ENCODE measurements at places on chromosomes 16 and 17.

DNA sequence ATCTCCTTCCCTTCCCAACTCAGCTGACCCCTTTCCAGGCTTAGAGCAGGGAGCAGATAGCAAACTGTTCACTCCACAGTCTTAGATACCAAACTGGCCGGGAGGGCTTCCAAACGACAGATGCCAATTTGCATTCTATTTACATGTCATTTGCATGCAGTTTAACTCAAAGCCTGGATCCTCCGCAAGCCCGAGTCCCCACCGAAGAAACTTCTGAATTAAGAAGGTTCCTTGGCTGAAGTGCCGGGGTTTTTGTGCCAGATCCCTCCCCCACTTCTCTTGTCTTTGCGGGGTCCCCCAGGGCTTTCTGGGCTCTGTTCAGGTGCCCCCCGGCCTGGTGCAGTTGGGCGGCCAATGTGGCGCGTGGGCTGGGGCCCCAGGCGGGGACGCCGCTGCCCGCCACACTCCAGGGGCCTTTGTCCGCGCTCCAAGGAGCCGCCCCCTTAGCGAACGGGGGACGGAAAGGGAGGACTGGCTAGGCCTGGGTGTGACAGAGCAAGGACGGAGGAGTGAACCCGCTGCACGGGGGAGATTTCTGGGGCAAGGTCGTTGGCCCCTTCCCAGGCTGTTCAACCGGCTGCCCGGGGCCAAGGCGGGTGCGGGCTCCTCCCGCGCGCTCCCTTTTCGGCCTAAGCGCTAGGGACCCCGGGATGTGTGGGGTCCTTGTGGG, 1.2 kb downstream of the GPRC5B start:
- no peaks in the 10 kb centered on the region for H3K36me3 ChIP-seq
- no peak for DNase-seq
- H3K4me3 ChIP-seq: peak overlapping the region; percentile 18
- peaks cover 38% of the 10 kb centered on the region for H3K4me1 ChIP-seq
- H3K27ac ChIP-seq: no peak overlapping the region

DNA sequence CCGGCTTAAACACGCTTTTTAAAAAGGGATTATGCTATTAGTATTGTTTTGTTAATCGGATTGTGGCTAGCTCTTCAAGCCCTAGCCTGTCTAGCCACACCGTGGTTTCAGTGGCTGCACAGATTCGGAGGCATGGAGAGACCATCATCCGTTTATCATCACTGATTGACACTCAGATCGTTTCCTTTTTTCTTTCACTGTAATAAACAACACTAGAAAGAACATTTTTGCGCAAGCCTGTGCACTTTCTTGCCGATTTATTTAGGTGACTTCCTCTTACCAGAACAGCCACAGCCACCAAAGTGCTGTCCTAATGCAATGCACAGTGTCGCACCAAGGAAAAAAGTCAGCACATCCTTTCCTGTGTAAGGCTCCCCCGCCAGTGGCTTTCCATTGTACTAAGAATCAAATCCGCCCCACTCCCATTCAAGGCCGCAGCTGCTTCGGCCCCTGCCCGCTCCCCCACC, 78.2 kb downstream of the CRISPLD2 start:
- peak; percentile 71 for DNase-seq
- H3K27me3 ChIP-seq: no peaks in the 10 kb centered on the region
- H3K4me3 ChIP-seq: no peak overlapping the region
- H3K36me3 ChIP-seq: no peaks in the 10 kb centered on the region
- H3K27ac ChIP-seq: peak overlapping the region; percentile 95
- peaks cover 54% of the 10 kb centered on the region for H3K4me1 ChIP-seq

DNA sequence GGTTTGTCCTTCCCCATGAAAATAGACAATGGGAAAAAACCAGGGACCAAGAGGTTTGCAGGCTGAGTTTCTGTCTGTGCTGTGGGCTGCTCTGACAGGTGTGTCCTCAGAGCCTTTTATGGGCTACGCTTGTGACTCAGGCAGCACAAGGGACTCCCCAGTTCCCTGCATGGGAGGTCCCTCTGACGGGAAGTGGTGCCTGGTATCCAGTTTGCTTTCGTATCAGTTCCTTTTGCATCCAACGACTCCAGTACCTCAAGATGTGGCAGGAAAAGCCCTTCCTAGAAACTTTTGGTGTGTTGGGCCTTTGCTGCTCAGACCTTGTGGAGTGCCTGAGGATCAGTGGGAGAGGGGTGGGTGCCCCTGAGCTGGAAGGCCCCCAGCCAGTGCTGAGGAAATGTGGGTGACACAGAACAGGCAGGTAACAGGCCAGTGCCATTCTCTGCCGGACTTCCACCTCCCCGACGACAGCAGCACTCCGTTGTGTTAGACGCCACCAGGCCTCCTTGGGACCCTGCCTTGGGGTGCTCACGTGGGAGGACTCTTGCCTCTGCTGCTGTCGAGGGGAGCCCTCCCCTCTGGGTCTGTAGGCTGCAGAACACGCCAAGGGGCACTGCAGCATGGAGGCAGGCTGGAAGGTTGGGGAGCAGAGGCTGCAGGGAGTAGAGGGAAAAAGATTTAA, 38.4 kb upstream of the IRF8 start:
- no peaks in the 10 kb centered on the region for H3K36me3 ChIP-seq
- no peaks in the 10 kb centered on the region for H3K27me3 ChIP-seq
- DNase-seq: peak; percentile 70
- H3K4me3 ChIP-seq: no peak overlapping the region
- H3K27ac ChIP-seq: no peak overlapping the region

GRCh38 chr16:3736116-3736515, 18.8 kb upstream of the TRAP1 start:
- H3K36me3 ChIP-seq: peaks cover 100% of the 10 kb centered on the region
- H3K4me1 ChIP-seq: no peaks in the 10 kb centered on the region
- no peaks in the 10 kb centered on the region for H3K27me3 ChIP-seq
- no peak overlapping the region for H3K27ac ChIP-seq

- H3K4me3 ChIP-seq: no peak overlapping the region
- peaks cover 5% of the 10 kb centered on the region for H3K27me3 ChIP-seq
- DNase-seq: peak; percentile 27
- H3K36me3 ChIP-seq: peaks cover under 1% of the 10 kb centered on the region
These were observed 5.8 kb downstream of the SCGB1C2 start for GRCh38 chr17:142876-143784.

DNA sequence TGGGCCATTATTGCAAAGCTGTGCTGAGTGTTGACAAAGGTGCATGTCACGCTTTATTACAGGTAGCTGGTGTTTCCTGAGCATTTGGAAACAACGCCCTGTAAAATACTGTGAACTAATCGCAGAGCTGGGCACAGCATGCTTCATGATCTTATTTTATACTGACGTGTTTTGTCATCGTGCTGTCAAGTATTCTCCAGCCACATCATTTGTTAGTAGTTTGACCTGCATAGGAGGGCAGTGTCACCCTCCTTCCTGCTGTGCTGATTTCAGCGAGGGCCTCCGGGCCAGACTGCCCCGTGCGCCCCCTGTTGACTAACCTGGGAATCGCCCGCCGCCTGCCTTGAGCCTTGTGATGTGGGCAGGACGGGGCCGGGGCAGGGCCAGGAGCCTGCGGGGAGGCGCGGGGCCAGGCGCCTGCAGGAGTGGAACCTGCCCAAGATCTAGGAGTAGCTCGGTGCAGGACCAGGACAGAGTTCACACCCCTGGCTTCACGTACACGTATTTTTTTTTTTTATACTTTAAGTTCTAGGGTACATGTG, 820.7 kb downstream of the KCNJ18 start:
- H3K27me3 ChIP-seq: no peaks in the 10 kb centered on the region

DNA sequence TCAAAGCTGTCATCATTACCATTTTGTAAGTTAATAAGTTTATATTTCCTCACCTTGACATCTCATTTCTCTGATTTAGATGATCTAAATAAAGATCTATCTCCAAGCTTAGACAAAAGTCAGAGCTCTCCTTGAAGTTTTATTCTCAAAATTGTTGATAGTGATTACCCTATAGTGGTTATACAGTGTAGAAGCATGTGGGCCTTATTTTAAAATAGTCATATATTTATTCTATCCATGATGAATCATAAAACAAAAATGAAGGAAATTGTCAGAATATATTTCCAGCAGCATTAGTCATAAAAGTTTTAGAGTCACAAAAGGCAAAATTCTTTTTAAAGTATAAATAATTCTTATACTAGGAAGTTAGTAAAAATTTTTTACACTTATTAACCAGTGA, 49.0 kb downstream of the RHOT1 start:
- H3K36me3 ChIP-seq: no peaks in the 10 kb centered on the region
- DNase-seq: no peak
- no peak overlapping the region for H3K4me3 ChIP-seq
- no peaks in the 10 kb centered on the region for H3K27me3 ChIP-seq
- H3K4me1 ChIP-seq: no peaks in the 10 kb centered on the region
- no peak overlapping the region for H3K27ac ChIP-seq

DNA sequence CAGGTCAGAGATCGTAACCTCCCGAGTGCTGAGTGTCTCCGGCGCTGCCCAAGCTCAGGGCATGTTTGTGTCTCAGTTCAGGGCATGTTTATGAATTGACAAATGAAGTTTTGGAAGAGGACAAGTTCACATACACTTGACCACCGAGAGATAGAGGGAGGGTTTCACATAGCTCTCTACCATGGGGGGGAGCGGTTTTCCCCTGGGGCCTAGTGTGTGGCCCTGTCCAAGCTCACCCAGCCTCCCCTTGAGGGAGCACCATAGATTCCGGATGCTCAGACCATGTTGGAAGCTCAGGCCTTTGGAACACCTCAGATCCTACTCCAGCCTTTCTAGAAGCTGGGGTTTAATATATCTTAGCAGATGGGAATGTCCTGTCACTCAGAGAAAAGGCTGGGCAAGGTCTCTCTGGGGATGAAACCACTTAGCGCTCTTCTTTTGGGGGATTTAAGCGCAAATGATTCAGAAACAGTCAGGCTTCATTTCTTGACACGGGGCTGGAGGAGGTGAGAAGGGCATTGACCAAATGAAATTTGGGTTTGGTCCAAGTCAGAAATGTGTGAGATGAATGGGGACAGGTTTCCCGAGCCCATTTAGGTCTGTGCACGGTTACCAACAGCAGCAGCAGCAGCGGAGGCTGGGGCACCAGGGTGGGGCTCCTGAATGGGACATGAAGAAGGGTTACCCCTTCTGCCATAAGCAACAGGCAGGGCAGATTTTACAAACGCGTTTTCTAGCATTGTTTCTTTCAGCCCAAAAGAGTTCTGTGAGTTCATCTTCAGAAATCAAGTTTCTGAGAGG, 96.6 kb downstream of the METRNL start:
- DNase-seq: no peak
- peaks cover 8% of the 10 kb centered on the region for H3K4me1 ChIP-seq
- no peak overlapping the region for H3K27ac ChIP-seq
- no peak overlapping the region for H3K4me3 ChIP-seq

- peaks cover 19% of the 10 kb centered on the region for H3K27me3 ChIP-seq
- H3K4me1 ChIP-seq: no peaks in the 10 kb centered on the region
- peaks cover 47% of the 10 kb centered on the region for H3K36me3 ChIP-seq
- no peak overlapping the region for H3K27ac ChIP-seq
- no peak overlapping the region for H3K4me3 ChIP-seq
These were observed 6.8 kb downstream of the ACD start for GRCh38 chr16:67653128-67653788.

GRCh38 chr17:64277831-64278562, 14.9 kb upstream of the TEX2 start:
- no peak for DNase-seq
- no peak overlapping the region for H3K27ac ChIP-seq
- no peak overlapping the region for H3K4me3 ChIP-seq
- H3K4me1 ChIP-seq: peaks cover 31% of the 10 kb centered on the region
- H3K36me3 ChIP-seq: no peaks in the 10 kb centered on the region

GRCh38 chr17:39239640-39240314, 14.0 kb upstream of the STAC2 start:
- H3K27me3 ChIP-seq: no peaks in the 10 kb centered on the region
- H3K36me3 ChIP-seq: no peaks in the 10 kb centered on the region

GRCh38 chr17:44543905-44544523, 13.3 kb upstream of the FZD2 start:
- no peaks in the 10 kb centered on the region for H3K36me3 ChIP-seq
- DNase-seq: no peak
- H3K27ac ChIP-seq: no peak overlapping the region
- H3K27me3 ChIP-seq: peaks cover 58% of the 10 kb centered on the region
- H3K4me3 ChIP-seq: no peak overlapping the region
- peaks cover 3% of the 10 kb centered on the region for H3K4me1 ChIP-seq

GRCh38 chr16:56836410-56837230, 28.4 kb upstream of the SLC12A3 start:
- H3K36me3 ChIP-seq: peaks cover 5% of the 10 kb centered on the region
- no peak overlapping the region for H3K4me3 ChIP-seq
- H3K27ac ChIP-seq: no peak overlapping the region

GRCh38 chr16:49382916-49383315, 9.3 kb downstream of the C16orf78 start:
- H3K36me3 ChIP-seq: no peaks in the 10 kb centered on the region
- H3K27me3 ChIP-seq: no peaks in the 10 kb centered on the region
- H3K27ac ChIP-seq: no peak overlapping the region
- no peak overlapping the region for H3K4me3 ChIP-seq
- H3K4me1 ChIP-seq: no peaks in the 10 kb centered on the region

DNA sequence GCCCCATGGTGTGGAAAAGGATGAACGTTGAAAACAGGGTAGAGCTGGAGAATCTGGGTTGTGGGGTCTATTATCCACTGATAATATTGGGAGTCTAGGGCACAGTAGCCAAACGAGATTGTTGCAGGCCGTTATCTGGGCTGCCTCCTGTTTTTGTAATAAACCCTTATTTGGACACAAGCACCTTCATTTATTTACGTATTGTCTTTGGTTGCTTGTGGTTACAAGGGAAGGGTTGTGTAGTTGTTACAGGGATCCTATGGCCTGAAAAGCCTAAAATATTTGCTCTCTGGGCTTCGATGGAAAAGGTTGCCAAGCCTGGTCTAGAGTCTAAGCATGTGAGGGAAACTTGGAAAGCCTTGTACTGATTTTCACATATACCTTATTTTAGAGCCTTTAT, 4.3 kb upstream of the SMARCE1 start:
- peaks cover 14% of the 10 kb centered on the region for H3K4me1 ChIP-seq
- no peak overlapping the region for H3K4me3 ChIP-seq
- no peak for DNase-seq
- no peaks in the 10 kb centered on the region for H3K36me3 ChIP-seq
- H3K27ac ChIP-seq: no peak overlapping the region

- no peak for DNase-seq
- H3K36me3 ChIP-seq: no peaks in the 10 kb centered on the region
- H3K27me3 ChIP-seq: no peaks in the 10 kb centered on the region
- H3K4me1 ChIP-seq: no peaks in the 10 kb centered on the region
- no peak overlapping the region for H3K27ac ChIP-seq
- H3K4me3 ChIP-seq: no peak overlapping the region
These were observed 23.0 kb downstream of the DNAH2 start for GRCh38 chr17:7740481-7741001.

DNA sequence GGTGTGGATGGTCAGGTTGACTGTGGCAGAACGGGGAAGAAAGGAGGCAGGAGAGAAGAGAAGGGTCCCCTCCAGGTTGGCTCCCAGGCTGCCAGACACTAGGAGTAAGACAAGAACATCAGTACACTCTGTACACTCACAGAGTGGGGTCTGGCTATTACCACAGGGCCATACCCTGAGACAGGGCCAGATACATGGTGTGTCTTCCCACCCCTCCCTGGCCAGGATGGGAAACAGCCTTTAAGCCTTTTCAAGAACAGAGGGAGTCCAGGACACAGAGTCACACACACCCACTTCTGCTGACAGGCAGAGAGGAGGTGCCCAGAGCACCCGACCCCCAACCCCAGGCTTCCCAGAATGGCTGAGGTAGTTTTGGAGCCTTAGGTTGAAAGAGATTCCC, 99.4 kb downstream of the LITAF start:
- H3K27me3 ChIP-seq: no peaks in the 10 kb centered on the region
- H3K4me1 ChIP-seq: no peaks in the 10 kb centered on the region
- H3K4me3 ChIP-seq: no peak overlapping the region
- no peak overlapping the region for H3K27ac ChIP-seq
- no peak for DNase-seq

- no peaks in the 10 kb centered on the region for H3K36me3 ChIP-seq
- no peak overlapping the region for H3K4me3 ChIP-seq
- H3K27ac ChIP-seq: no peak overlapping the region
- DNase-seq: no peak
These were observed 189.3 kb upstream of the TNRC6C start for GRCh38 chr17:77769215-77769614.
